A549 treated with CORT108297 at 1 μM for 4 hours (cell line): ENCODE measurements at places on chromosomes 6 and 20. TPM values are rescaled to one million over a fixed set of nuclear protein-coding genes. Genes with fewer than 3 reads are reported as not detected.

The ANKRD6 gene
- 1.3 to 1.8 TPM (median 1.6 TPM) in 5 replicates for total RNA-seq

The WFDC5 gene
- total RNA-seq: not detected in 5 replicates

The MUC21 gene
- total RNA-seq: not detected in 5 replicates

The BTBD9 gene
- total RNA-seq: 2.1 to 2.8 TPM (median 2.4 TPM) in 5 replicates

The EYA4 gene
- total RNA-seq: 9.6 to 11.6 TPM (median 11.4 TPM) in 5 replicates

The ZSCAN23 gene
- not detected in 5 replicates for total RNA-seq

The LBP gene
- total RNA-seq: 0.97 to 1.8 TPM (median 1.2 TPM) in 5 replicates

The MAP7 gene
- 24.3 to 31.9 TPM (median 31.5 TPM) in 5 replicates for total RNA-seq

The DYNLT2 gene
- total RNA-seq: 0.55 to 0.79 TPM (median 0.66 TPM) in 5 replicates

The EPPIN gene
- not detected in 5 replicates for total RNA-seq

The CFB gene
- total RNA-seq: 1.5 to 3.3 TPM (median 2.4 TPM) in 5 replicates

The SAMD10 gene
- 0.05 TPM in 1 of 5 replicates, not detected in the others for total RNA-seq

The ZSCAN31 gene
- total RNA-seq: 1.7 to 2.8 TPM (median 2.1 TPM) in 5 replicates

The CALHM5 gene
- 0.04 to 0.10 TPM (median 0.06 TPM) in 5 replicates for total RNA-seq

The C2 gene
- 0.21 to 0.68 TPM (median 0.31 TPM) in 5 replicates for total RNA-seq

The SMOC2 gene
- not detected in 5 replicates for total RNA-seq

The MTFR2 gene
- 11.2 to 13.3 TPM (median 12.2 TPM) in 5 replicates for total RNA-seq

The RAE1 gene
- 59.7 to 75.0 TPM (median 62.2 TPM) in 5 replicates for total RNA-seq

The ARMC2 gene
- 1.8 to 2.8 TPM (median 2.4 TPM) in 5 replicates for total RNA-seq

The NFATC2 gene
- total RNA-seq: 6.5 to 8.9 TPM (median 7.6 TPM) in 5 replicates

The HLA-DQA2 gene
- total RNA-seq: not detected in 5 replicates

The ECT2L gene
- not detected in 5 replicates for total RNA-seq

The GPX6 gene
- total RNA-seq: not detected in 5 replicates

The MYLIP gene
- 2.5 to 3.6 TPM (median 3.2 TPM) in 5 replicates for total RNA-seq

The SPAG4 gene
- total RNA-seq: 3.5 to 6.6 TPM (median 4.7 TPM) in 5 replicates

The SLC13A3 gene
- total RNA-seq: 0.07 TPM in 1 of 5 replicates, not detected in the others
